ENCODE measurements at places on chromosomes 11 and 22.

- no peak for DNase-seq
These were observed 699.1 kb downstream of the KCNA4 start for GRCh38 chr11:29317694-29318093.

DNA sequence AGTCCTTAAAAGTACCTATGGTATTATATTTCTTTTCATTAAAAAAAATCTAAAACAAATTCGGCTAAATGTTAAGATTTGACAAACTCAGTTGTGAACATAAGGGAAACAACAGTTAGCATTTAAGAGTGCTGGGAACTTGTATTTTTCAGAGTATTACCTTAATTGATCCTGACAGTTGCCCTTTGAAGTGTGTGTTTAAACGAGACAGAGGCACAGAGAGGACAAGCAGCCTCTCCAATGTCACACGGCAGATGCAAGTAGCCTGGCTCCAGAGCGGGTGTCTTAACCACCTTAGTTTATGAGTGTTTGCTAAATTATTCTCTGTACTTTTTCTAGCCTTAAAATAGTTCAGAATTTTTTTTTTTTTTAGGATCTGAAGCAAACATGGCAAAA, 80.9 kb downstream of the TIMP3 start:
- no peak for DNase-seq

- DNase-seq, result no peak
These were observed 4.3 kb downstream of the IGSF9B start for GRCh38 chr11:133952199-133953190.

- no peak for DNase-seq
These were observed 29.2 kb downstream of the METTL15 start for GRCh38 chr11:28137366-28137765.

DNA sequence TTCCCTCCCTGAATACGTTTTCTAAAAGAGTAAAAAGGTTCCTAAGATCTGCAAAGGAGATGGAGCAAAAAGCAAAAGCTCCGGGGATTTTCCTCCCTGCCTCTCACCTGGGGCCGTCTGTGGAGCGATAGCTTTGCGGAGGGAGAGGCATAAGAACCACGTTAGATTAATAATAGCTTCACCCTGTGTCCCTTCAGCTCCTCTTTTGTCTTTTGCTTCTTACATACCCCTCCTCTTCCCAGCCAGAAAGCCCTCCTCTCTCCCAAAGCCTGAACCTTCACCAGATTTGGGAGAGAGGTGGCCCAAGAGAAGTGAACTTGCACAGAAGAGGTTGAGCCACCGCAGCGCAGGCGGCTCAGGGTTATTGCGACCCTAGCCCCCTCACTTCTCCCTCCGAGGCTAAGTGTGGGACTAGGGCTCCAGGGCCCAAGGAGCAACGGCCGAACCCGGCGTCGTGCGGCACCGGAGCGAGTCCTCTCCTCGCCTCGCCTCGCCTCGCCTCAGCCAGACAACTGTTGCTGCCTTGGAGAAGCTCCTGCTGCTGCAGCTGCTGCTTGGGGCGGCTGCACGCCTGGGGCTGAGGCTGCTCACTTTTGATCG, 97.6 kb upstream of the HSD17B12 start:
- no peak for DNase-seq

- no peak for DNase-seq
These were observed 16.6 kb downstream of the CRELD2 start for GRCh38 chr22:49934891-49935557.

GRCh38 chr11:70134490-70134889, 56.4 kb downstream of the ANO1 start:
- DNase-seq, result no peak

DNA sequence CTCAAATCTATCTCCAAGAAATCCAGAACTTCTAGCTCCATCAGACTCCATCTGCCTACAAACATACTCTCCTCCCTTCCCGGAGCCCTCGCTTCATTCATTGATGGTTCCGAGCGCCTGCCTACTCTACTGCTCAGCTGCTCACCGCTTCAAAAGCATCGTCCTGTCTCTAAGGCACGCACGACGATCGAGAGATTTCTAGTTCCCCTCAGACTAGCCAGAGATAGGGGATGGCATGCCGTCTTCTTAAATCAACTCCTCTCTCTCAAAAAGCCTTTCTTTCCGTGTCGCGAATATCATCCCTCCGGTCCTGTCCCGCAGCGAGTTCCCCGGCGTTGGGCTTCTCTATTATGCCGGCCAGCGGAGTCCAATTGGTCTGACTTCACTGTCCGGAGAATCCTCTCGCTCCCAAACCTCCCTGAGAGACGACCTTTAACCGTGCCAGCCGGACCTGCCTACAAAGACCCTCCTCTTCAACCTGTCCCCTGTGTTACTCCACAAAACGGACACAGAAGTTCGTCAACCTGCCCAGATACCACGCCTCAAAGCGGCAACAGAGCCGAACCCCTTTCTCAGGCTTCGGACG, 592 bp downstream of the EEF1G start:
- DNase-seq, result no peak

DNA sequence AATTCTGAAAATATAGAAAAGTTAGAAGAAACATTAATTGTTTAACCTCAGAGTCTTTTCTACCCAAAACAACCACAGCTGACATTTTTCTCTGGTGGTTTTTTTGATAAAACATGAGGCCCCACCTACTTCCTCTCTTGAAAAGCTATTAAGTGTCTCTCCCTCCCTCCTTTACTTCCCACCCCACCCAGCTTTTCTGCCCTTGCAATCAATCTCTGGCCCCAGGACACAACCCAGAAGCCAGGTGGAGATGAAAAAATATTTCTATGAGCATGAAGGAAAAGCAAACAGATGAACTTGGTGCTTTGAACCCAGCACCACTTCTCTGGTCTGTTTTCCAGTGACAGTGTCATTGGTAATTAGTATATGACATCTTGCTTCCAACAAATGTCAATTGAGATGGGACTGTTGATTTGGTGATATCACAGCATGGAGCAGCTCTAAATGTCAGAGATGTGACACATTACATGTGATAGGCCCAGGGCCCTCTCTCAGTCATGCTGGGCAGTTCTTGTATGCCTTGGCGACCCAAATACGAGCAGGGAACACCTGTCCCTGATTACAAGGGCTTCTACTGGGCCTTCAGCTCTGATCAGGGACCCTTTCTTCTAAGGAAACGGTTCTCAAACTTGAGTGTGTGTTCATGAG, 23.9 kb upstream of the TMPRSS13 start:
- DNase-seq, result no peak

GRCh38 chr22:32509045-32509444, 34.4 kb downstream of the FBXO7 start:
- no peak for DNase-seq

DNA sequence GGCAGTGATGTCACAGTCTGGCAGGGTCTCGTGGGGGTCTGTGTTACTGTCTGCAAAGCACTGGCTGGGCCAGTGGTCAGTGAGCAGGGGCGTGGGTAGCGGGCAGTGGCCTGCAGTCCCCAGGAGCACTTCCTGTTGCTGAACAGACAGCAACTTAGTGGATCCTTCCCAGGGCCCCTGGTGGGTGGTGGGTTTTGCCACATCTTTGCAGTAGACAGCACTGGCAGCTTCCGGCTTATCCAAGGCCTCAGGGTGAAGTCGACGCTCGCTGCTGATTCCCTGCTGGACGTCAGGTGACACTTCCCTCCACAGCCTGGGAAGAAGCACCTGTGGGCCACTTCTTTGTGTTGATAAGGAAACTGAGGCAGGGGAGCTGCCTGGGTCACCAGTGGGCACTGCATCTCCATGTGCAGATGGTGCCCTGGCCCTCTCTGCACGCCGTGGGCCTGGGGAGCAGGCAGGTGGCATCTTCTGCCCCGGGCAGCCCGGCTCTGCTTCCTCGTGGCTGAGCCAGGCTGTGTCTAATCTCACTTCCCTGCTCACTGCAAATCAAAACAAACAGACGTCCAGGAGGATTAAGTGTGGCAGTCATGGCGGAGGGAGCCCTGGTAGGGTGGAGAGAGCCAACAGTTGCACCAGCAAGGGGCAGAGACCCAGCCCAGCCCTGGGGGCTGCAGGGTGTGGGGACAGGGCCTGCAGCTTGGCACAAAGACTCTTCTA, 79.8 kb downstream of the KCNQ1 start:
- no peak for DNase-seq

- no peak for DNase-seq
These were observed 77.9 kb upstream of the WNT11 start for GRCh38 chr11:76284161-76284560.

DNA sequence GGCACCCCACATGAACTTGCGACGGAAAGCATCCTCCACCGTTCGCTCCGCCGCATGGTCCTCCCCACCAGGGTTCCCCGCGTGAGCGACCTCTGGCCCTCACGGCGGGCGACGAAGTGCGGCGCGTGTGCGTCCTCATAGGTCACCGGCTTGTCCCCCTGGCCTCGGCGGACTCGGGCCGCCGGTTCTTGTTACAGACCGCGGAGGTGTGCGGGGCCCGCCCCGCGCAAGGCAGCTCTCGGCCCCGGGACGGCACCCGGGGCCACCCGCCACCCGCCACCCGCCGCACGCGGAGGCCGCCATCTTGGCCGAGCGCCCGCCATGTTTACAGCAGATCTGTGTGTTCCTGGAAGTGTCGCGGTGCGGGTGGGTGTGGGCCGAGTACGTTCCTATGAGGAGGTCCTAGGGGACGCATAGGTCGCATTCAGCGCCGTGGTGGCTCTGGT, 3.5 kb upstream of the IFITM2 start:
- no peak for DNase-seq

DNA sequence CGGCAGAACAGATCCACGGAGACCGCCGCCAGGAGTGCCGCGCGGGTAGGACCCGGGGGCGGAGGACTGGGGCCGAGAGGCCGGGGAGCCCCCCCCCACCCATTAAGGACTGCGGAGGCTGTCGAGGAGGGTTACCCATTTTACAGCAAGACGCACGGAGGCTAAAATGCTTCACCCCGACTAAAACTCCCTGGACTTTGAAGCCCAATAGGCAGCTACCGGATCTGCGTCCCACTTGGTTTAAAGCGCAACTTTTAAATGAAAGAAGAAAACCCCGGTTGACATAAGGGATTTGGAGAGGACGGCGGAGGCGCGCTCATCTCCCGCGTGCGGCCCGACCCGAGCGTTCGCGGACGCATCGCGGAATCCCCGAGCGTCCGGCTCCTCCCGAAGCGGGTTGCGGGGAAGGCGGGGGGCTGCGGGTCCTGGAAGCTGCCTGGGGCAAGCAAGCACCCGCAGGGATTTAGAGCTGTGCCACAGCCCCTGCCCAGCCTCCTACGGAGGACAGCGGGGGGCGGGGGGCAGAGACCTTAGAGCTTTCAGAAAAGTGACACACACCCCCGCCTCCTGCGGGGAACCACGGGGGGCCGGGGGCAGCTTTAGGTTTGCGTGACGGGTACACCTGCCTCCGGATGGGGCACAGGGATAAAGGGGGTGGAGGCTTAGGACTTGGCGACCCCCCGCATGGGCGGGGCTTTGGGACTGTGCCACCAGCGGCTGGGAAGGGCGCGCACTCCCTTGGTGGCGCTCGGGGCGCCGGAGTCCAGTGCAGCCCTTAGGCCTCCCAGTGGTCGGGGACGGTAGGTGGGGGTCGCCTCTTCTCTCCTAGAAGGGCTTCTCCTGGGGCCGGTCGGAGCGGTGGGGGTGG, 760 bp upstream of the CELSR1 start:
- no peak for DNase-seq

DNA sequence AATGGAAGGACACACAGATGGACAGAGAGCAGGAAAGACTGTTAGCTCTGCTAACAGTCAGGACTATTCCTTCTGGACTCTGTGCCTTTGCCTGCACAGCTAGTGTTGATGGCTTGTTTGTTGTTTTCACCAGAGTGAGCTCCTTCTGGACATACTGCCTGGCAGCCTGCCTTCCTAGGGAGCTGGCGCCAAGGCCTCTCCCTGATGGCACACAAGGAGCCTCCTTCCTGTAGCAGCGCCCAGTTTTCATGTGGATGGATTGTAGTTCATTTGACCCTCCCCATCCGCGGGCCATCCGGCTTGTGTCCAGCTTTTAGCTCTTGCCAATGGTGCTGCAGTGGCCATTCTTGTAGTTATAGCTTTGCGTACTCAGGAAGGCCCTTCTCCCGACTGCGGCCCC, 16.6 kb upstream of the BCR start:
- no peak for DNase-seq

DNA sequence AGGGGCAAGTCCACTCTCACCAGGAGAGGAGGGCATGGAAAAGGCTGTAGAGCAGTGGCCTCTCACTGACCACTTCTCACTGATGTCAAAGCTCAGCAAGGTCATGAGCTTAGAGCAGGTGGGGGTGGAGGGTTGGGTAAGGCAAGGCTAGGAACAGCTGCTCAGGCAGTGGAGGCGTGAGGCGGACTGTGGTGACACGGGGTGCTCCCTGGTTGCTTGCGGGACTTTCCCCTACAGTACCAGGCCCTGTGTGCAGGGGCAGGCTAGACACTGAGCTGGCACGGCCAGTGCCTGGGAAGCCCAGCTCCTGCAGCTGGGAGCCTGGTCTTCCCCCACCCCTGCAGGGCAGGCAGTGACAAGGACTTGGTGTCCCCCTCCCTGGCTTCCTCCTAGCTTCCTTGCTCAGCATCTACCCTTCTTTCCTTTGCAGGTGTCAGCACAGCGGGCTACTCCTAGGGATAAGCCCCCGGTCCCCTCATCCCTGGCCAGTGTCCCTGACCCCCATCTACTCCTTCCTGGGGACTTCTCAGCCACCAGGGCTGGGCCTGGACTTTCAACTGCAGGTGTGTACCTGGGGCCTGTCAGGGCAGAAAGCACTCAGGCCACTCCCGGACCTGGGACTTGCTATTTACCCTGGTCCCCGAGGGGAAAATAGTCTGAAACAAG, 45.6 kb downstream of the PISD start:
- no peak for DNase-seq

- DNase-seq, result no peak
These were observed 56.0 kb downstream of the LRRC4C start for GRCh38 chr11:41403458-41403857.

- no peak for DNase-seq
These were observed 3.0 kb downstream of the OR8D4 start for GRCh38 chr11:123904932-123905331.

GRCh38 chr11:130473056-130473794, 24.8 kb downstream of the ADAMTS15 start:
- no peak for DNase-seq

DNA sequence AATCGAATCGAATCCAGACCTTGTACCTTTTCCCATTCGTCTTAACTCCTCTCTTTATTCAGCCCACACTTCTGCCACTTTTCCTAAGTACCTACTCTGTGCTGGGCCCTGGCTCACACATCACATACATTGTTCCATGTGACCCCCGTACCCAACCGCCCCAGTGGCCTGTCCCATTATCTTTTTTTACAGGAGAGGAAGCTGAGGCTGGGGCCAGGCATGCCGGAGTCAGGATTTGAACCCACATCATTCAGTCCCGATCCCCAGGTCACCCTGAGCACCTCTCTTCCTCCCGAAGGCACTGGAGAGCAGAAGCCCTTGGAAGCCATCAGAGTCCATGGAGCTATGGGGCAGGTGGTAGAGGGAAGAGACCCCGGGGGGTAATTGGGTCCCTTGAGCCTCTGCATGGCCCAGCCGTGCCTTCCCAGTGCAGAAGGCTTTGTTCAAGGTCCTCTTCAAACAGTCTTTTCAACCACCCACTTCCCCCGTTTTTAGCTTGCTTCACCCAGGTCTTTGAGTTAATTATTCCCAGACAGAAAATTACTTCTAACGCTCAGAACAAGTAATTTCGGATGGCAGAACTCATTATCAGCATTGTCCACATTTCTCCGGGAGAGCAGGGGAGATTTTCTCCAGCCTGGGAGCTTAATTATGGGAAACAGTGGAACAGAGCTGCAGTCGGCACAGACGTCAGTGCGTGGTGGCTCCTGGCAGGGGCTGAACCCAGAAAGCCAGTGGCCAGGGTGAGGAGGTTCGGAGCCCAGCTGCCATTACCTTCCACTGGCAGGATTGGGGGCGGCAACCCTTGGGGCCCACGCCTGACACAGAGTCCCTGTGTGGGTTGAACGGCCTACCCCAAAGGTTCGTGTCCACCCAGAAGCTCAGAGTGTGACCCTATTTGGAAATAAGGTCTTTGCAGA, 82.4 kb upstream of the RTL6 start:
- DNase-seq, result no peak

Measured in AG04449 (cell line).